ENCODE measurements at places on chromosomes 1 and 21.

- DNase-seq = no peak
These were observed 51.1 kb downstream of the SKI start for GRCh38 chr1:2279210-2279639.

- DNase-seq = no peak
These were observed 710 bp upstream of the PALMD start for GRCh38 chr1:99645203-99645602.

DNA sequence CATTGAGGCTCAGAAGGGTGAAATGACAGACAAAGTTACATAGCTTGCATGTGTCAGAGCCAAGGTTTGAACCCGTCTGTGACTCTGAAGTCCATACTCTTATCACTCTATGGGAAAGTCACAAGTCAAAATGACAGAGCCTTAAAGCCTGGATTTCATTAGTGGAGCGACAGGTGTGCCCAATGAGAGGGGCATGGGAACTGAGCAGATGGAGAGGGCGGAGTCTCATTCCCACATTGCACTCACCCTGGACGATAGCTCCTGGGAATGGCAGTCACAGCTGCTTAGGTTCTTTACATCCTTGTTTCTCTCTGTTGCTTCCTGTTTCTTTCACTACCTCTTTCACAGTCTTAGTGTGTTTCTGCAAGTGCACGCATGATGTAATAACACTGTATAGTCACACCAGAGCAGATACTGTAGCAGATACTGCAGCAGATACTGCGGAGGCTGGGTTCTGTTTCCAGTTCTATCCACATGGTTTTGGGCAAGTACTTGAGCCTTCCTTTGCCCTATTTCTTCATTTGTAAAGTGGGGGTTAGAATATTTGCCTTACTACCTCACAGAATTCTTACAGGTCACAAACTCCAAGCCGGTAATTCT, 127.2 kb downstream of the ZSCAN20 start:
- no peak for DNase-seq

DNA sequence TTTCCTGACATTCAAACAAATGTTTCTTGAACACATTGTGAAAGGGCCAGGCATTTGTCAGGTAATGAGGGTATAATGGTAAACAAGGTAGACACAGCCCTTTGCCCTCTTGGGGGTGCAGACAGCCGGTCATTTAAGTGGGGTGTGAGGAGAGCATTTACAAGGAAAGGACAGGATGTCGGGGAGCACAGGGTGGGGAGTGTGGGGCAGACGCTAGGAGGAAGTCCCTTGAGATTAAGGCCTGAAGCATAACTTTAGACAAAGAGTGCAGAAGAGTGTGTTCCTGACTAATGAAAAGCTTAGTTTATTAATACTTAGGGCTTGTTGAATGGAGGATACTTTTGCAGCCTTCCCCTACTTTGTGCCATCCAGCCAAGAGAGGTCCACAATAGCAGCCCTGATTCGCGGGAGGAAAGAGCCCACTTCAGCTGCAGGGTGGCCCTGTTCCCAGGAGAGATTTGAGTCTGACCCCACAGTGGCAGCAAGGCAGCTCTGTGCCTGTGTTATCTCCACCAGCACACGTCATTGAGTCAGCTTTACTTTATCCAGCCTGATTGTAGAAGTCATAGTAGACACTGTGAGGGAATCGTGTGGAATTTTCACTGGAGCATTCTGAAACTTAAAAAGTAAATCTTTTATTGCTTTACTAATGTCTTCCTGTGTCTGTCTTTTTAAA, 35.1 kb downstream of the MPZL1 start:
- no peak for DNase-seq

- DNase-seq = no peak
These were observed 15.6 kb downstream of the DDAH1 start for GRCh38 chr1:85449356-85449755.

DNA sequence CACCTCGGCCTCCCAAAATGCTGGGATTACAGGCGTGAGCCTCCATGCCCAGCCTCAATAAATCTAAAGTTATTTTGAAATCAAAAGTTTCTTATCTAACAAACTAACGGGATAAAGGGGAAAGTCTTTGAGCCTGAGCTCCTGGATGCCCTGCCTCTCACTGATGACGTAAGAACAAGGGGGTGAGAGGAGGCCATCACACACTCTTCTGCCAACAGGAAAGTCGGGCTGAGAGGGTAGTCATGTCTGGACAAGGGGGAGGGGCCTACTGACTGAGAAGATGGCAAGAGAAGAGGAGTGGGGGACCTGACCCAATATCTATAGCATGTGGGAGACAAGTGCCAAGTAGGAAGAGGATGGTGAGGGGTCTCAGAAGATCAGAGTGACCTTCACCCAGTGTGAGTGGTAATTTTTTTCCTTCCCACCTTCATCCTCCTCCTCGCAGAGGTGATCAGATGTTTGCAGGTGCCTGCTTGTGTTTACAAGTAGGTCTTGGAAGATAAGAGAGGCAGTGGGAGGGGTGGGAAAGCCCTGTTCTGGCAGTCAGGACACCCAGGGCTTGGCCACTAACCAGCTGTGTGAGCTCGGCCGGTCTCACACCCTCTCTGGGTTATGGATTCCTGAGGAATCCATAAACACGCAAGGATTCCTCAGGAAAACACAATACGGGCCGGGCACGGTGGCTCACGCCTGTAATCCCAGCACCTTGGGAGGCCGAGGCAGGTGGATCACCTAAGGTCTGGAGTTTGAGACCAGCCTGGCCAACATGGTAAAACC, 9.6 kb downstream of the UQCRHL start:
- DNase-seq = no peak

DNA sequence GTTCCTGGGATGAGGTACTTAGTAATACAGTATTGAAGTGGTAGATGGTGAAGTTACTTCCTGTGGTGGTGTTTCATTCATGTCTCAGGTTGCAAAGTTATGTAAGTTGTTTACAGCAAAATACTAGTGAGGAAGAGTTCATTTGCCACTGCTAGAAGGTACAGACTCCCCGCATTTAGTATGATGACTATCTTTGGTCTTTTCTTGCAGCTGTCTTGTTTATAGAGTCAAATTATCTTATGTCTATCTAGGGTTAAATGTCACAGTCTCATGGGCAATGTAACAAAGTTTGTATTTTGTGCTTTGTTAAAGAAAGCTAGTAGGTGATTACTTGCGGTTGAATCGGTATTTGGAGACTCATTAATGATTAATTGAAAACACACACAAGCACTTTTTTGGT, 50.2 kb downstream of the LRRC8D start:
- no peak for DNase-seq

- no peak for DNase-seq
These were observed 325.1 kb downstream of the HHAT start for GRCh38 chr1:210653771-210654170.

All from stimulated activated CD8-positive, alpha-beta memory T cell treated with anti-CD3 and anti-CD28 coated beads, Interleukin-4, amount 100 ng/mL, for 1 hour (primary cell).